Activated naive CD4-positive, alpha-beta T cell (primary cell): ENCODE measurements at places on chromosomes 6 and 20.

DNA sequence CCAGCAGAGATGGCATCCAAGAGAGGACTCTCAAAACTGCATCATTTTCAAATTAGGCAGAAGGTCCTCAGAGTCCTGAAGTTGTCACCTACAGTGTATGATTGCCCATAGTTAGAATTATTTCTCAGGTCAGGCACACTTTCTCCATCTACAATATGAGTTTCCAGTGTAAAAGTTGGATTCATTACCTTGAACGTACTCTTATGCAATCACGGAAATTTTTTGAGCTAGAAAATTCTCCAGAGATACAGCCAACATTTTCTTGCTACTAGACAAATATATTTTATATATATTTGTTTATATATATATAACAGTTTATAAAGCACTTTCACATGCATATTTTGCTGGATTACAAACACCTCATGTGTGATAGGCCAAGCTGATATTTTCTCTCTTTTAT, 29.4 kb upstream of the SERPINB1 start:
- no peak for DNase-seq

- DNase-seq = no peak
These were observed 100.6 kb downstream of the NKAIN2 start for GRCh38 chr6:123904228-123904627.

- DNase-seq = no peak
These were observed 58.7 kb downstream of the BCKDHB start for GRCh38 chr6:80165143-80165542.

GRCh38 chr6:16338577-16339264, 100.3 kb downstream of the GMPR start:
- no peak for DNase-seq

GRCh38 chr6:11730641-11731040, 48.0 kb downstream of the ADTRP start:
- no peak for DNase-seq

DNA sequence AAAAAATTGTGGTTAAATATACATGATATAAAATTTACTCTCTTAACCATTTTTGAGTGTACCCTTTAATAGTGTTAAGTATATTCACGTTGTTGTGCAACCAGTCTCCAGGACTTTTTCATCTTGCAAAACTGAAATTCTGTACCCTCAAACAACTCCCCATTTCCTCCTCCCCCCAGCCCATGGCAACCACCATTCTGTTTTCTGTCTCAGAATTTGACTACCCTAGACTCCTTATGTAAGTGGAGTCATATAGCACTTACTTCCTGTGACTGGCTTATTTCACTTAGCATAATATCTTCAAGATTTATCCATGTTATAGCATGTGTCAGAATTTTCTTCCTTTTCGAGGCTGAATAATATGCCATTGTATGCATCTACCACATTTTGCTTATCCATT, 5.1 kb downstream of the VPS16 start:
- DNase-seq = no peak

DNA sequence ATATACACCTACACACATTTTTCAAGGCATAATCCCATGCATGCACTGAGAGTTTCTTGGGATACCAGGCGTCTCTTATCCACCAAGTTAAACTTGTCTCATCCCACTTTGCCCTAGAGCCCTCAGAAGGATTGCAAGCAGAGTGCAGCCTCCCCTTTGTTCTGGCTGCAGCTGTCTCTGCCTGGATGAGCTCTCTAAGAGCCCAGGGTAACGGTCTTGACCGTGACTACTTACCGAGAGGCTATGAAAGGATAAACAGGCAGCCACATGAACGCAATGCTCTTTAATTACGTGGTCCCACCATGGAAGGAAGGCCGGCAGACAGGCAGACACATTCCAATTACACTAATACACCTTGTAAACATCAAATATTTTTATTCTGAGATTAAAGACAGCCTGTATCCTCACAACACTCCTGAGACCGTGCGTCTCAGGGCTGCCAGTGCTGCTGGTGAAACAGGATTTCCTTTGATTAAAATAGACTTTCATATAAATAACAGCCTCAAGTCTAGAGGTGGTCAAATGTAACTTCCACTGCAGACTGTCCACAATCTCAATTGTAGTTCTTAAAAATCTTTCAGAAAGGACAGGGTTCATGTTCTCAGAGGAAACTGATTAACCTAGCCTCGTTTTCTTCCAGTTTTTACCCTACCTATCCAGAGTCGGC, 210.0 kb upstream of the PRDM1 start:
- no peak for DNase-seq

DNA sequence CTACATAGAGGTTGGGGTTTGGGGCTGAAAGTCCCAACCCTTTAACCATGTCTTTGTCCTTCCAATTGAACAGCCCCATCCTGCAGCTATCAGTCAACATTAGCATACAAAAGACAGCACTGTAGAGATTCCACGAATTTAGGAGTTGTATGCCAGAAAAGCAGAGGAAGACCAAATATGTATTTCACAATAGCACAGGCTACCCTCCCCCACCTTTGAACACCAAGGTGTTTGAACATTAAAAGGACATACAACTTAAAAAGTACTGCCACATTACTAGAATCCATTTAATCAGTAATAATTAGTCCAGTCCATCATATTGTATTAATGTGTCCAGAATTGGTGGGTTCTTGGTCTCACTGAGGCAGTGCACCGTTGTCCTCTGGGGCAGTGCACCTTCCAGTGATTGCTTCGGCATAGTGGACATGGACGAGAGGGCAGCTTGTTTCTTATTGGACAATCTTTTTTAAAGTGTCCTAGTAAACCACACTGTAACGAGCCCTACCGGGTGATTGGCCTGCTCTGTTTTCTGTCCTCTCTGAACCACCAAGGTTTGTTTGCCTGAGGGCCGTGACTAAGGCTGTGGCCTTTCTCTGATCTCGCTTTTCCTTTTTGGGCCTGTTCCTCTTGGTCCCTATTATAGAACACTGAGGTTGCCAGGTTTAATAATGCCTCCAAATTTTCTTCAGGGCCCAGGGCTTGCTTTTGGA, 36.4 kb downstream of the GSTA4 start:
- no peak for DNase-seq

DNA sequence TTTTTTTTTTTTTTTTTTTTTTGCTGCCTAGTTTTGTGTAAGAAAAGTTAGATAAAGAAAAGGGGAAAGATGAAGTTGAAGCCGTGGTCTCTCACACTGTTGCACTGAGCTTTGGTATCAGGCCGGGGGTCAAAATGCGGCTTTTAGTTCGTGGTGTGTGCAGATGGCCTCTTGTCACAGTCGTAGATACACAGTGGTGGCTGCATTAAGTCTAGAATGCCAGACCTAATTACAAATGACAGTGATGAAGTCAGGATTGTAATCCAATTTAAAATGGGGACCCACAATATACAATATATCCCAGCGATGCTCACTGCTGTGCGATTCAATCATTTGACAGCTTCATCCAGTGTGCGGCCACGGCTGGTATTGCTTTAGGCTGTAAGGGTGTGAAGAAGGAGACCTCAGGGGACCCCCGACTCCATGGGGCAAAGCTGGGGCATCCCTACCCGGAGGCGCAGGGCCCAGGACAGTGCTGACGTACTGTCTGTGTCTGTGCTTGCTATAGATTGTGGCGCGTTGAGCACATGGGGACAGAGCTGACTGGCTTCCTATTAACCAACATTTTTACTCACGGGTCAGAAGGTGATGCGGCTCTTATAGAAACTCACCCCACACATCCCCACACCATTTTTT, 210.0 kb upstream of the SOX4 start:
- DNase-seq = no peak

DNA sequence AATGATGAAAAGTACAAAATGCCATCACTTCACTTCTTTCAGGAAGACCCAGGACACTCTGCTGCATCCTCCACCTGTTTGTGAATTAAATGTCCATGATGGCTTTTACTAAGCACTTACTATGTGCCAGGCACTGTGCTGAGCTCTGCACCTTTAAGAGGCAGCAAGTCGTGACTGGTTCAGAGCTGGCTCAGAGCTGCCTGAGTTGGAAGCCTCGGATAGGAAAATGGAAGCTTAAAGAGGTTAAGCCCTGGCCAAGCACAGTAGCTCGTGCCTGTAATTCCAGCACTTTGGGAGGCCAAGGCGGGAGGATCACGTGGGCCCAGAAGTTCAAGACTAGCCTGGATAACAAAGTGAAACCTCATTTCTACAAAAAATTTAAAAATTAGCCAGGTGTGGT, 95.6 kb downstream of the SNX5 start:
- no peak for DNase-seq

DNA sequence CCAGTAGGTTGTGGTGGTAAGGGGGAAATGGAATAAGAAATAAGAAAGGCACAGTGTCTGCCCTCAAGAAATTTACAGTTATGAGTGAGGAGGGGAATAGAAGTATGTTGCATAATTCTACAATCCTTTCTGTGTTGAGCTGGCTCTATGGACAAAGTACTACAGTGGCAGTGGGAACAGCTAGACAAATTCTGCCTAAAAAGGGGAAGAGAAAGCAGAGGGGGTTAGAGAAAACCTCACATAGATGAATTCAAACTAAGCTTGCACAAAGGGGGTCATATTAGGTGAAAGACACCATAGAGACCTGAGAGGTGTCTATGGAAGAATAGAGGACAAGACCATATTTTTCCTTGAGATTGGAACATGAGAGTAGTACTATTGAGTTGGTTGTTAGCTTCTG, 146.9 kb upstream of the VGLL2 start:
- no peak for DNase-seq

- no peak for DNase-seq
These were observed 556 bp downstream of the NKX2-4 start for GRCh38 chr20:21396599-21397340.

DNA sequence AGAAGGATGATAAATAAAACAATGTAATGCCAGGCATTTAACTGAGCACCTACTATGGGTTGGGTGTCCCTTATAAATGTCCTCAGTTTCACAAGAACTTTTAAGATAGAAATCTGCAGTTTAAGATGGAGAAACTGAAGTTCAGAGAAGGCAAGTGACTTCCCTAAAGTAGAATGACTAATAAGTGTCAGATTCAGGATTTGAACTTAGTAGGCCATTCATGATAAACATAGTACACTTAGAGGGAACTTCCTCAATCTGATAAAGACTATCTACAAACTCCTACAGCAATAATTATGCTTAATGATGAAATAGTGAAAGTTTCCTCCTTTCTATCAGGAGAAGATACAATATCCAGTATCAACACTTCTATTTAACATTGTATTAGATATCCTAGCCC, 43.9 kb downstream of the NCR2 start:
- DNase-seq = no peak

DNA sequence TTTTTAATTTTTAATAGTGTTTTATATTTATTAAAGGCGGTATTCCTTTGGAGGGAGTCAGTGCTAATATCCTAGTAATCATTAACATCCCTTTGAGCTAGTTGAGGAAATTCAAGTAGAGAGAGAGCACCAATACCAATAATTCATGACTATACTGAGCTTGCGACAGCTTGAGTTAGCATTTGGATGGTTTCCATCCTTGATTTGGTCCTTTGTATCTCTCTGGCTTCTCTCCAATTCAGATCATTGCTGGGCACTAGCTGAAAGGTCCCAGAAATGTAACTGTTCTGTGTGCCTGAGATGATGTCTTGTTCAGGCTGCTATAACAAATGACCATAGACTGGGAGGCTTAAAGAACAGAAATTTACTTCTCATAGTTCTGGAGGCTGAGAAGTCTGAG, 77.0 kb downstream of the RNF144B start:
- DNase-seq = no peak

DNA sequence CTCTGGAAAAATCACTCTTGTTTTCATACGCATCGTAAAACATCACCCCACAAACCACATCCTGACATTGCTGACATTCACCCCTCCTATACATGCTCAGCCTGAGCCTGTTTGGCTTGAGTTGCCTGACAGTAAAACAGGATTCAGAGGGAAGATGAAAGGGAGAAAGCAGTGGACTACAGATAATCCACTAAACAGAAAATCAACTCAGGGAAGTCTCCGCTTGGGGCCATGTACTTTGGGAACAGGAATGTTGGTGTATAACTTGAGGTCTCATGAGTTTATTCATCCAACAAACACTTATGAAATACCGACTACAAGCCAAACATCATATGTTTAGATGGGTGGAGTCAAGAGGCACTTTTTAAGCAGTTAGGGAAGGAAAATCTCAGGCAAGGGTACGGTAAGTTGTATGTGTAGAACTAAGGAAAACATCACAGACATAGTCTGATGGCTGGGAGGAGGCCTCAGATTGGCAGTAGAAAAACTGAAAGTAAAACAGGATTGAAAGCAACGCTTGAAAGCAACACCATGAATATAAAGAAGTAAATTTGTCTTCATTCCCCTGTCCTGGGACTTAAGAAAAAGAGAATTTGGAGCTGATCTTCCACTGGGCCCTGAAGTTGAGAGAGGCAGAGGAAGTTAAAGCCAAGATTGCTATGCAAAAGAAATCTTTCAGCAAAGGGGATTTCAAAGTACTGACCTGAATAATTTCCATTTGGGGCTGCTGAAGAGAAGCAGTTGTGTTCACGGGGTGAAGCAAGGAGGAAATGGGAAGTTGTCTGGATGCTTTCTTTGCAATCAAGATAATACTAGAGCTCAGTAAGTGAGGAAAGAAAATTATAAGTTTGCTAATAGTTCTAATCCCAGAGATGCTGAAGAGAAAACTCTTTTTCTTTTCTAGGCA, 28.8 kb downstream of the PDE7B start:
- DNase-seq = peak; percentile 16

- DNase-seq = no peak
These were observed 71.1 kb downstream of the POPDC3 start for GRCh38 chr6:105108631-105109262.

GRCh38 chr6:31568537-31568961, 3.5 kb upstream of the LTA start:
- DNase-seq = no peak

GRCh38 chr6:148182378-148182777, 160.3 kb upstream of the SASH1 start:
- no peak for DNase-seq

DNA sequence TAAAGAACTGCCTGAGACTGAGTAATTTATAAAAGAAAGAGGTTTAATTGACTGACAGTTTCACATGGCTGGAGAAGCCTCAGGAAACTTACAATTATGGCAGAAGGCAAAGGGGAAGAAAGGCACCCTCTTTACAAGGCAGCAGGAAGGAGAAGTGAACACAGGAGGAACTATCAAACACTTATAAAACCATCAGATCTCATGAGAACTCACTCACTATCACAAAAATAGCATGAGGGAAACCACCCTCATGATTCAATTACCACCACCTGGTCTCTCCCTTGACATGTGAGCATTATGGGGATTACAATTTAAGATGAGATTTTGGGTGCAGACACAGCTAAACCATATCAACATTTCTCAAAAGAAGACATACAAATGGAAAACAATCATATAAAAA, 266.3 kb downstream of the EPM2A start:
- no peak for DNase-seq

- DNase-seq = no peak
These were observed 123.3 kb downstream of the KIF13A start for GRCh38 chr6:17863901-17864754.

GRCh38 chr6:125789576-125790357, 993 bp upstream of the NCOA7 start:
- DNase-seq = peak; percentile 39

GRCh38 chr6:35044761-35045421, 96.2 kb downstream of the TCP11 start:
- no peak for DNase-seq

- no peak for DNase-seq
These were observed 1274.9 kb upstream of the GJE1 start for GRCh38 chr6:140857739-140858380.

GRCh38 chr20:53447316-53447715, 146.3 kb downstream of the ZNF217 start:
- no peak for DNase-seq

- peak; percentile 44 for DNase-seq
These were observed 3.2 kb upstream of the DEF6 start for GRCh38 chr6:35294308-35294945.

- no peak for DNase-seq
These were observed at the start of gene BANF2 for GRCh38 chr20:17699931-17700351. Gene BANF2, plus strand, starts transcription at chr20:17699966. Its CDS starts 25,060 bp downstream, at chr20:17725026.
